ENCODE measurements at places on chromosomes 13 and 19. TPM values are rescaled to one million over a fixed set of nuclear protein-coding genes. Genes with fewer than 3 reads are reported as not detected.

The ZNF681 gene
- total RNA-seq = 1.8 TPM

The FGF14 gene
- total RNA-seq = 0.52 TPM

The PRRG2 gene
- total RNA-seq = 2.1 TPM

The F2RL3 gene
- total RNA-seq = 2.7 TPM

The ATP1A3 gene
- 0.13 TPM for total RNA-seq

The DAND5 gene
- total RNA-seq = not detected
